HT1080 (cell line): ENCODE measurements at places on chromosomes 1 and 21.
A peak's percentile ranks its signal among the peaks of the same experiment; 100 is the strongest.

DNA sequence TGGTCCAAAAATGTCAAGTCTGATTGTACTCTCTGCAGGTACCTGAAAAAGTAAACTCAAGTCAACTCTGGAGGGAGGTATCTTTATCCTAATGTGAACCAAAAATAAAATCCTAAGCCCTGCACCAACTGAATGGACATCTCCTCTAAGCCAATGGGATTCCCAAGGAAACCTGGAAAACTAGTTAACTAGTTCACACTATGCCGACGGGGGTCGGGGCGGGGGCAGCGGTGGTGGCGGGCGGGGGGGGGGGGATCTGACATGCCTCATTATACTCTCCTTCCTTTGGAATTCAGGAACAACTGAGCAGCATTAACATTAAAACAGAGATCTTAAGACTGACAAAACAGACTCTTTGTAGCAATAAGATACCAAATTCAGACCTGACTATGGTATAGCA lies 452.6 kb upstream of the CAMK1G start:
- no peak for DNase-seq

DNA sequence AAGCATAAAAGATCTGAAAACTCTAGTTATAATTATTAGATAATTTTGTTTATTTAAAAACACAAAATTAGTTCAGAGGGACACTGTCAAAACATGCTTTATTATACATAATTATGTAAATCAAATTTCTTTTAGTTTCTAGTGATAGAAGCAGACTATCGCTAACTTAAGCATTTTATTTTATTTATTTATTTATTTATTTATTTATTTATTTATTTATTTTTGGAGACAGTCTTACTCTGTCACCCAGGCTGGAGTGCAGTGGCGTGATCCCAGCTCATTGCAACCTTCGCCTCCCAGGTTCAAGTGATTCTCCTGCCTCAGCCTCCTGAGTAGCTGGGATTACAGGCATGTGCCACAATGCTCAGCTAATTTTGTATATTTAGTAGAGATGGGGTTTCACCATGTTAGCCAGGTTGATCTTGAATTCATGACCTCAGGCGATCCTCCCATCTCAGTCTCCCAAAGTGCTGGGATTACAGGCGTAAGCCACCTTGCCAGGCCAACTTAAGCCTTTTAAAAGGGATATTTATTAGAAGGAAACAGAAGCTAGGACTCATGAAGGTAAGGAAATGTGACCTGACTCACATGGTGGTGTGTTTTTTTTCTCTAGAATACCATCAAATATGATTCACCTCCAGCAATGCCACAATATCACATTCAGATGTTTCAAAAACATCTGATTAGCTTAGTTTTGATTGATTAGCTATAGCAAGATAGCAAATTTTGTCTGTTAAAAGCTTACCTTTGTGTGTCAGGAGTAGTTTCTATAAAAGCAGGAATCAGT lies 1357.4 kb upstream of the ADGRL4 start:
- DNase-seq: peak; percentile 26

GRCh38 chr1:85372683-85373377 lies 92.1 kb downstream of the DDAH1 start:
- no peak for DNase-seq

GRCh38 chr1:30111431-30111830 lies 612.0 kb downstream of the MATN1 start:
- peak; percentile 14 for DNase-seq

DNA sequence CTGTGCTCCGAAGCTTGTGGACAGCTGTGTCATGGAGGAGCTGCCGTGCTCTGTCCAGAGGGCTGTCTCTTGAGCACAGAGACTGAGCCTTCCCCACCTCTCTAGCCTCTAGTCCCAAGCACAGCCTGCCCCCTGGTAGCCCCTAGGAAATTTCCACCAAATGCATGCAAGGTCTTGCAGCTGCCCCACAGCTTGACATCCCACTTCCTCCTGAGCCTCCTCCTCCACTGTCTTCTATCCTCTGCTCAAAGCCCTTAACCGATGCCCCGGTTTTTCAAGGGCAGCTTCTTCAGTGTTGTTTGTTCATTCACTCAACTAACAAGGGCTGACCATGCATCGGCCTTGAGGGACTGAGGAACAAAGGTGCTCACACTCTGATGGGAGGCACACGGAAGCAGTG lies 20.6 kb upstream of the PROK1 start:
- no peak for DNase-seq

DNA sequence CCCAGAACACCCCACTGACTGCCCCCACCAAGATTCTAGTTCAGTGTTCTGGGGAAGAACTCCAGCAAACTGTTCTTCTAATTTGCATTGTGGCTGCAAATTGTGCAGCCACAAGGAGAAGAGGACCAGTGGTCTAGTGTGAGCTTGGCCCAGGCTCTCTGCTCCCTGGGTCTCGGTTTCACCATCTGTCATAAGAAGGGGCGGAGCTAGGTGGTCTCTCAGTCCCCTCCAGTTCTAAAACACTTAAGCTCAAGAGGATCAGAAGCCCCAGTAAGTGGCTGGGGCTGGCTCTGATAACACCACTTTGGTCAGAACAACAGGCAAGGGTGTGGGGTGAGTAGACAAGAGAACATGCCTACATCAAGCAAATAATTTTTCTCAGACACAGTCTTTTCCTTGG lies 99.9 kb downstream of the BEND5 start:
- DNase-seq: no peak

DNA sequence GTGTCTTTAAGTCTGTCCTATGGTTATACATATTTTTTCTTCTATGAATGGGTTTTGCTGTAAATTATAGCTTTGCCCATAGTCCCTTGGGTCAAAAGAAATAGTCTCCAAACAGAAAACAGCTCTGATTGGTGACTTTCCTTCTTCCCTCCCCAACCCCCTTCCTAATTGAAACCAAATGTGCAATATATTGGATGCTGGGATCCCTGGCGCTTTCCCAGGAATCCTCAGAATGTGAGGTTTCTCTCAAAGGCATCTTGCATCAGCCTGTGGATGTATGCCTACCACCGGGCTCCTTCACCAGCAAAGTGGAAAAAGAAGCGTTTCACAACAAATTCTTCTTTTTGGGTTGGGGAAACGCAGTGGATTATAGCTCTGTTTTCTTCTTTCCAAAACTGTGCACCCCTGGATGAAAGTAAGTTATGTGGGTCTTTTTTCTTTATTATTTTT lies at the start of gene DDR2:
DDR2 (plus strand) TSS at position 248 of the 450 bp plus-strand sequence. CDS start 86,600 bp downstream, outside the sequence.
- peak; percentile 86 for DNase-seq

- peak; percentile 67 for DNase-seq
These were observed 154.0 kb downstream of the TGFB2 start for GRCh38 chr1:218499011-218499691.

- DNase-seq: no peak
These were observed 1546.5 kb downstream of the NCAM2 start for GRCh38 chr21:22544747-22545146.

DNA sequence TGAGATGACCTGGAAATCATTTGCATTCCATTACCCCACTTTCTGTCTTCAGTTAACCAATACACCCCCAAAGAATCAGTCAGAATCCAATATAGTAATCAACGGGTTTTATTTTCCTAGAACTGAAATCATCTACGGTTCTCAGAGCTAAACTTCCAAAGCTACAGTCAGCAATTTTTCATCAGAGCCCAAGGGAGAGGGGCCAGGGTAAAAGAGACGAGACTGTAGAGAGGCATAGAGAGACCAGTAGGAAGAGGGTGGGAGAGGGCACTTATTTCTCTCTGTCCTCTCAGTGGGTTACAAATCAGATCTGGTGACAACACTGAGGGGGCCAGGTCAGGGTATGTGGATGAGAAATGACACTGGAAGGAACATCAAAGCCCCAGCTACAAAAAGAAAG lies 1.1 kb upstream of the MRPL24 start:
- DNase-seq: no peak

GRCh38 chr1:41898191-41898713 lies 20.5 kb downstream of the HIVEP3 start:
- peak; percentile 92 for DNase-seq

DNA sequence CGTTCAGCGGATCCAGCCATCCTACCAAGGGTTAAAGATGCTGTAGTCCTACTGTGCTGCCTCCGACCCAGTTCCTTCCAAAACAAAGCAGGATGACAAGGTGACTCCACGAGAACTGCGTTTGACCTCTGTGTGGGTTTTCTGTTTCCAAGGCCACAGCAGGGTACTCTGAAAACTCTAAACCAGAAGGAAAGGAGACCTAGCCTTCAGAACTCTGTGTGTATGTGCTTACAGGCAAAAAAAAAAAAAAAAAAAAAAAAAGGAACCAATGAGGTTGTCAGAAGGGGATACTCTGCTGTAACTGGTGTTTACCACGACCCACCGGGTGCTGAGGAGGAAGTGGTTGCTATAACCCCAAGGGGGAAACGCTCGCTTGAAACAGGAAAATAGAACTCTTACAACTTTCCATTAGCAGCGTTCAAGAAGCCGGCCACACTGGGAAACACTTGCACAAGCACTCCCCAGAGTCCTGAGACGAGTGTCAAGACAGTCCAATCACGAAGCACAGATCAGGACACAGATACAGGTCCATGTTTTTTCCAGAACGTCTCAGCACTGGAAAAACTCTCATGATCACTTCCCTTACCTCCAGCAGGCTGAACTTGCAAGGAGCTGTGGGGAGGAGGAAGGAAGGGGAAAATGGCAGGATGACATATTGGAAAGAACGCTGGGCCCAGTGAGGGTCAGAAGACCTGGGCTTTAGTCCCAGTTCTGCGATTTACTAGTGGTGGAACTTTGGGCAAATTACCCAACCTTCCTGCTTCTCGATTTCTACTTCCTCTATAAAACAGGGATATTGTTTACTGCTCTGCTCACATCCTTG lies 64.0 kb downstream of the ITPKB start:
- no peak for DNase-seq

GRCh38 chr1:218938259-218938658 lies 235.4 kb upstream of the LYPLAL1 start:
- DNase-seq: no peak

DNA sequence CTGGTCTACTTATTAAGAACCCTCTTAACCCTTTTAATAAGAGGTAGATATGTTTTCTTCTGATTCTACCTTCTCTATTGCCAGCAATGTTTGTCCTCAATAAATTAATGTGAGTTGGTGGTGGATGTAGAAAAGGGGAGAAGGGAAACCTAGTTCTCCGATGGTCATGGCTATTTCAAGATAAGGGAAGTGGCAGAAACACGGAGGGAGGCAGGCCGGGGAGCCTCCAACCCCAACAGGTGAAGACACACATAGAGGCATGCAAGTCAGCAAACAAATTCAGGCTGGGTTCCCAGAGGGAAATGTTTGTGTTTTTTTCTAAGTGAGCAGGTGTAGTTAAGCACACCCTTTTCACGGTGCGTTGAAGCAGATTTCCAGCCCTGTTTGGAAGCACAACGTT lies 31.0 kb upstream of the CLDN14 start:
- no peak for DNase-seq

GRCh38 chr1:157504646-157505045 lies 47.7 kb downstream of the FCRL5 start:
- peak; percentile 5 for DNase-seq

DNA sequence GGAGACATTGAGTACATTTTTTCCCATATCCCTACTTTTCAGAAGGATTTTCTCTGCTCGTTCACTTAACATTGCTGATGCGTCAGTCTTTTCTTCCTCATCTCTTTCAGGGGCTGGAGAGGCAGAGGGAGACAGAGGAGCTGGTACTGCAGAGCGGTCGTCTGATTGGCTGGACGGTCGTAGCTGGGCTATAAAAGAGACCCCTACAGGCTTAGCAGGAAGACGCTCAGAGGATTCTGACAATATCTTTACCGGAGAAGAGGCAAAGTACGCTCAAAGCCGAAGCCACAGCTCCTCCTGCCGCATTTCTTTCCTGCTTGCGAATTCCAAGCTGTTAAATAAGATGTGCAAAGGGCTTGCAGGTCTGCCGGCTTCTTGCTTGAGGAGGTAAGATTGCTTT lies at the start of gene RGS4:
RGS4 (plus strand) TSS at position 220 of the 400 bp plus-strand sequence; CDS start at position 344, 124 bp downstream.
- DNase-seq: peak; percentile 96

GRCh38 chr1:6450005-6450450 lies 15.9 kb downstream of the TNFRSF25 start:
- no peak for DNase-seq

DNA sequence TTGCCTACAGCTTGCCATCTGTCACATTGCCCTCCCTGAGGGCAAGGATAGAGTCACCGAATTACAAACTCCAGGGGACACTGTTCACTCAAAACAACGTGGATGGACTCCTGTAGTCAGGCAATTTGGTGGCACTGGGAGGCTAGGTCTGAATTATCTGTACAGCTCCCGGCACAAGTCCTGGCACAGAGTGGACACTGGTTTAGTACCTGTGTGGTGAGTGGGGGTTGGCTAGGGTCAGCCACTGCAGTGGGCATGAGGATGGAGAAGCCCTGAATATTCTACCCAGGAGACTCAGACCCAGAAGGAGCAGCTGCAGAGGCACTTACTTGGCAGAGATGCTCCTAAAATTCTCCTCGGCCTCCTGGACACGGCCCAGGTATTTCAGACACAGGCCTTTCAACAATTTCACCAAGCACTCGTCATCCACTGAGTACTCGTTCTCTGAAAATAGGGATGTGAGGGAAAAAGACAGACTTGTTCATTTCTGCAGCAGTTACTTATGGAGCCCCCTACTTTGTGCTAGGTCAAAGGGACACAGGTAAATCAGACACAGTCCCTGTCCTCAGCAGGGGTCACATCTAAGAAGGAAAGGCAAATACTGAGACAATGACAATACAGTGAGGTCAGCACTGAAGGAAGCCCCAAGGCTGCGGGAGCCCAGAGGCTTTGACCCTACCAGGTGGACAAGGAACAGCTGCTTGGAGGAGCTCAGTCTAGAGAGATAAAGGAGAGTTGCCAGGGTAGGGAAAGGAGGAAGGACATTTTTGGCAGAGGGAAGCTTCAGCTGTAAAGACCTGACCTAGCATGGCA lies 40.5 kb downstream of the TTC39A start:
- no peak for DNase-seq

DNA sequence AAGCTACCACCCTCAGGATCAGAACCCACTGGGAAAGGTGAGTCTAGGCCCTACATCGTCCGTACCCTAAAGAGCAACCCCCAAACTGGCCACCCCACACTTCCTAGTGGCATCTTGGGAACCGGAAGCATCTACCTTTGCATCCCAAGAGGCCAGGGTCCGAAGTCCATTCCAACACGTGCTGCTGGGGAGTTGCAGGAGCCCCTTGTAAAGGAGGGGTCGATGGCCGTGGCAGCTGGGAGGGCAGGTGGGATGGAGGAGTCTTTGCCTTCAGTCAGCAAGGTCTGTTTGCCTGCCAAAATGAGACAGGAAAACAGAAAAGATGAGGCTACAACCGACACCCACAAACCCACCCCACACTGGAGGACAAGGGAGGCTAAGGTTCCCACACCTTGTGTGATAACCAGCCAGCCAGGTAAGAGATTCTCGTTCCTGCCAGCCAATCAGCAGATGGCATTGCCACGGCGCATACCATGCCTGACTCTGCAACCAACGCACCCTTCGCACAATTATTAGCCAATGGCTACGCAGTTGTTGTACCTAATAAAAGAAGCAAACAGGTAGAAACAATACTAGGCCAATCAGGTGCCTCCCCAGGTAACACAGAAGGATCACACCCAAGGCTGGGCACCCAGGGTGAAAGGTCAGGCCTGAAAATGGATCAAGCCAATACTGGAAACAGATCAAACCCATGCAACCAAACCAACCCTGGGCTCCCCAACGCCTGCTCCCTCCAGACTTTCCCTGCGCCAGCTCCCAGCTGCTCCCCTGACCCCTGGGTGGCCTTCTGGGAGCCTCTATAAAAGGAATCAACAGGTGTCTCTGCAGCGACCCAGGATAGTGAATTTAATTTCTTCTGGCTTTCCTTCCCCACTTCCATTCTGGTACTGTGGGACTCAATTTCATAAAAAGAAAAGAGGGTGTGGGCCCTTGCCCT lies 35.6 kb downstream of the CASZ1 start:
- no peak for DNase-seq
